Chondrocyte (in vitro differentiated cells): ENCODE measurements at places on chromosomes 5 and 9.

DNA sequence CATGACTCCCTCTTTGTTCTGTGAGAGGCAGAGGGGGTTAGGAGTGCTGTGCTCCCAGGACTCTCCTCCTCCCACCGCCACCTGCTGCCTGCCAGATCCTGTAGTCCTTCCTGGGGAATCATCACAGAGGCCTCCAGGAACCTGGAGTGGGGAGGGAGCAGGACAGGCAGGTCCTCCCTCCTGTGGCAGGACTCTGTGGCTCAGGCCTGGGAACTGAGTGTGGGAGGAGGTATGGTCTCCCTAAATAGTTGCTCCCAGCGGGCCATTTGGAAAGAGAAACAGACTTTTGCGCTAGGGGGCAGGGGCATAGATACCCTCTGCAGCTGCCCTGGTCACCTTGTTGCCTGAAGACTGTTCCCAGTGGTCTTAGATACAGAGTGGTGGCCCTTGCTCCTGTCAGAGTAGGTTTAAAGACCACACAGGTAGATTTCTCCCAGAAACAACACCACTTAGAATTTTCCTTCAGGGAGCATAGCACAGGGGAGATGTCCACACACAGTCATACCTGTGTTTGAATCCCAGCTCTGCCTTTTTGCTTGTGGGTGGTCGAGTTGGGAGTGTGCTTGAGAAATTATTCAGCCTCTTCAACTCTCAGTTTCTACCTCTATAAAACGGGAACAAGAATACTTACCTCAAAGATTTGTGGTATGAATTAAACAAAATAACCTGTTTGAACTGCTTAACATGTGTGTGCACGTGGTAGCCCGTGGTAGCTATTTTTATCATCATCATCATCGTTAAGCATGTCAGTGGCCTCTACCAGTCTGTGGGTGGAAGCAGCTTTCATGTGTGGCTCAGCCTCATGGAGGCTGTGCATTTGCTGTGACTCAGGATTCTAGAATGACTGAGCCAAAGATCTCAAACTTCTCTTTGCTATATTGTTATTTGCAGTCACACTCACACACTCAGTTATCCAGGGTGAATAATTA is 55.8 kb downstream of the SLC22A5 start:
- DNase-seq: no peak

GRCh38 chr9:24516463-24516862 is 29.2 kb downstream of the IZUMO3 start:
- DNase-seq: no peak

DNA sequence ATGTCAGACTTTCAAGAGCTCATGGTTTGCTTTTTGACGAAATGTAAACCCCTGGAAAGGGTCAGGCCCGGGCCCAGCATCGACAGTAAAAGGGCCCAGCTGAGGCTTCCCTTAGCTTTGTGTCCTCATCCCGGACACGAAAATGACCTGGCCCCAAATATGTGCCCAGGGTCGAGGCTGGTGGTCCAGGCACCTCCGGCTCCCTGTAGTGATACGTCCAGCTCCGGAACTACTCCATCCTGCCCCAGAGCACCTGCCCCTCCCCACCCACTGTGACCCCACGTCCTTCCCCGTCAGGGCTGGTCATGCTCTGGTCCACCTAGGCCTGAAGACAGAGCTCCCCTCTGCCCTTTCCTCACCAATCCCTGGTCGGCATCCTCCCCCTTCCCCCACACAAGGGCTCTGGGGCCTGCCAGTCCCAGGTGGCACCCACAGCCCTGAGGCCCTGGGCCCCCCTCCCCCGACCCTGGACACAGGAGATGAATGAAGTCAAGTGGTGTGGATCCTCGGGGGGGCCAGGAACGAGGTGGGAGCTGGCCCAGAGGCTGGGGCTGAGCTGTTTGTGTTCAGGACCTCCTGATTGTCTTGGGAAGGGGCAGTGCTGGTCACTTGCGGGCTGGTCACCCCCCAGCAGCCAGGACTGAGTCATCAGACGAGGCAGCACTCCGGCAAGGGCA is 6.2 kb downstream of the OBP2A start:
- DNase-seq: no peak

GRCh38 chr9:27337833-27338526 is 41.0 kb upstream of the EQTN start:
- DNase-seq: no peak

DNA sequence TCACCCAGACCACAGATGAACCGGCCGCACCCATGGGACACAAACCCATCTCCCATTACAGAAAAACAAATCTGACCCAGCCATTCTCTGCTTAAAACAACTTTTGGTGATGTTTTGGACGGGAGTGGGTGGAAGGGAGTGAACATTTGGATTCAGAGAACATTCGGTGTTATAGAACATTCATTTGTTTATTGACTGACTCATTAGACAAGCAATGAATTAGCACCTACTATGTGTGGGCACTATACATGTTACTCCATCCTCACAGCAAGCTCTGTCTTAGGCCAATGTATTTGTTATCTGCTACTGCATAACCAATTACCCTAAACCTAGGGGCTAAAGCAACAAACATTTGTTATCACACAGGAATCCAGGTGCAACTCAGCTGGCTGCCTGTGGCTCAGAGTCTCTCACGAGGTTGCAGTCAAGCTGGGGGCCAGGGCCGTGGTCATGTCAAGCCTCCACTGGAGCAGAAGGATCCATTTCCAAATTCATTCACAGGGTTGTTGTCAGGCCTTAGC is 5.1 kb upstream of the ERGIC1 start:
- no peak for DNase-seq

DNA sequence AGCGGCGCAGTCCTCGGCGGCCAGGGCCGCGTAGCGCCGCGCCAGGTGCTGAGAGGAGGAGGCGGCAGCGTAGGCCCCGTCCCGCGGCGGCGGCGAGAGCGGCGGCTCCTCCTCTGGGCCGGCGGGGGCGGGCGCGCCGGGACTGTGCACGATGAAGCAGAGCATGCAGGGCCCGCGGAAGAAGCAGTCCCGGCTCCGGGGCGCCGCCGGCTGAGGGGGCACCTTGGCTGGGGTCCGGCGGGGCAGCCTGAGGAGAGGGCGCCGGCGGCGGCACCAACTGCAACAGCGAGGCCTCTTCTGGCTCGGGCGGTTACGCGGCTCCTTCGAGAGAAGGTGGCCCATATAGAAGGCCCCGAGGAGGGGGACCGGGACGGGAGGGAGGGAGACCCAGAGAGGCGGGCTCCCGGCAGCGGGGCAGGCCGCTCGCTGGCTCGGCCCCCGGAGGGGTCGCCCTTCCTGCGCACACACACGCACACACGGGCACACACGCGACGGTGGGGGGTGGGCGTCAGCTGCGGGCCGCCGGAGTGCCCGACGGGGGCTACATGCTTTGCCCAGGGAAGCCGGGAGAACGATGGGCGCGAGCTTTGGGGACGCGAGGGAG is 446 bp downstream of the FBXL17 start:
- no peak for DNase-seq

- no peak for DNase-seq
Observed at GRCh38 chr5:181224390-181225229, 1.5 kb downstream of the TRIM41 start.

GRCh38 chr9:108290839-108291585 is 564.8 kb downstream of the ACTL7B start:
- DNase-seq: no peak

DNA sequence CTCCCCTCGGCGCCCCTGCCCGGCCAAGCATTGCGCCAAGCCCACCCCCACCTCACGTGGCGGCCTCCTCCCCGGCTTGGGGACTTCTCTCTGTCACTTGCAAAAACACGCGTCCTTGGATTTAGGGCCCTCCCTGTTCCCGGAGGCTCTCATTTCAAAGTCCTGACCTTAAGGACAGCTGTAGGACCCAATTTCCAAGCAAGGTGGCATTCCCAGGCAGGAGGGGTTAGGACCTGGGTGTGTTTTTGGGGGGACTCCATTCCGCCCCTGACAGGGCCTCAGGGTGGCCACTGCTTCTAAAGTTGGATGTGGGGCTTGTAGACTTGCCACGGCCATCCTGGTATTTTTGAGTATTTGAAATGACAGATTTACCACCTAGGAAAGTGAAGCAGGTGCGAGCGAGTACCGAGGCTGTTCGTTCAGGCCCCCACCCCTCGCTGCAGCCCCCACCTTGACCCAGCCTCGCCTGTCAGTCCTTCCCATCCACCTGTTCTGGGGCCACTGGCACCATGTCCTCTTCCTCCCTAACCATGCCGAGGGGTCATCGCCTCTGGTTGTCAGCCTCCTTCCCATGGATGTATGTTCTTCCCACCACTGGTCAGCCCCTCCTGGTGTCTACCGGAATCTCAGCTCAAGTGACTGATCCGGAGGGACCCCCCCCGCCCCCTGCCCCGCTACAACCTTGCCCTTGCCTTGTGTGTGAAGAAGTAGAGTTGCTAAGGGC is 52.4 kb downstream of the MRPL36 start:
- no peak for DNase-seq

- DNase-seq: no peak
Observed at GRCh38 chr5:175457466-175457865, 13.5 kb upstream of the DRD1 start.

DNA sequence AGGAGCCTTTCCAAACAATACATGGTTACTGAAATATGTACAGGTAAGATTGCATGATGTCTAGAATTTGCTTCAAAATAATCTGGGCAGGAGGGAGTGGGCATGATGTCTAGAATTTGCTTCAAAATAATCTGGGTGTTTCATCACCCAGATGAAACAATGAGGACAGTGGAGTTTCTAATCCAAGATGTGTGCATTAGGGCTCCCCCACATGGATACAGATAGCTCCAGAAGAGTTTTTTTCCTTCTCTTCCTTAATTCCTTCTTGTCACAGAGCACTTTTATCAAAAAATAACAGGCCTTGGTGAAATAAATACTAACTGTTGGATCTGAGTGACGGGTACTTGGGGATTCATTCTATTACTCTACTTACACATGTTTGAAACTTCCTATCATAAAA is 14.9 kb downstream of the ATOX1 start:
- no peak for DNase-seq

DNA sequence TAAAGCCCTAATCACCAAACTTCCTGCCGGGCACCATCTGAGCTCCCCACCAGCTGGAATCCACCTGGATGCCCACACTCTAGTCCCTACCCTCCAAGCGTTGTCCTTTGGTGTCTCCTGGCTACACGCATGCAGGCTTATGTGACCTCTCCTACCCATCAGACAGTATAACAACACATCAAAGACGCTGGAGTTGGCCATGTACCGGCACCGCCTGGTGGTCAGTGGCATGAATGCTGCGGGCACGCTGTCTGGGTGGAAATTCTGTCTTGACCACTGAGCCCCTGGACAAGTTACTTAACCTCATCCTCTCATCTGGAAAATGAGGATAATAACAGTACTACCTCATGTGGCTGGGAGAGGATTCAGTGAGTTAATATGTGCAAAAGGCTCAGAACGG is 23.4 kb upstream of the CORO2A start:
- no peak for DNase-seq

DNA sequence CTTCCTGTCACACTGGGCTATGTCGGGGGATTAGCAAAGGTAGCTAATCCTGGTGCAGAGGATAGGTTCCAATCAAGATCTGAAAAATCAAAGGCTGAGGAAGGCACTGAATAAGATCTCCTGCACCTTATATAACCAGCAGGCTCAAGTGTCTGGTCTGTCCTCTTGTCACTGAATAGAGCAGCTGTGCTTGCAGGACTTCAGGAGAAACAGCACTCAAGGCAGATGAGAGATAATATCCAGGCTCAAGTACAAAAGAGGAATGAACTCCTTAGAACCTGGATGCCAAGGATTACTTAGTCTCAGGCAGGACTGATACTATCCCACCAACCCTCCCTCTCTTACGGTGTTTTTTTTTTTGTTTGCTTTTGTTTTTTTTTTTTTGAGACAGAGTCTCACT is 108.8 kb upstream of the LRRTM2 start:
- no peak for DNase-seq

DNA sequence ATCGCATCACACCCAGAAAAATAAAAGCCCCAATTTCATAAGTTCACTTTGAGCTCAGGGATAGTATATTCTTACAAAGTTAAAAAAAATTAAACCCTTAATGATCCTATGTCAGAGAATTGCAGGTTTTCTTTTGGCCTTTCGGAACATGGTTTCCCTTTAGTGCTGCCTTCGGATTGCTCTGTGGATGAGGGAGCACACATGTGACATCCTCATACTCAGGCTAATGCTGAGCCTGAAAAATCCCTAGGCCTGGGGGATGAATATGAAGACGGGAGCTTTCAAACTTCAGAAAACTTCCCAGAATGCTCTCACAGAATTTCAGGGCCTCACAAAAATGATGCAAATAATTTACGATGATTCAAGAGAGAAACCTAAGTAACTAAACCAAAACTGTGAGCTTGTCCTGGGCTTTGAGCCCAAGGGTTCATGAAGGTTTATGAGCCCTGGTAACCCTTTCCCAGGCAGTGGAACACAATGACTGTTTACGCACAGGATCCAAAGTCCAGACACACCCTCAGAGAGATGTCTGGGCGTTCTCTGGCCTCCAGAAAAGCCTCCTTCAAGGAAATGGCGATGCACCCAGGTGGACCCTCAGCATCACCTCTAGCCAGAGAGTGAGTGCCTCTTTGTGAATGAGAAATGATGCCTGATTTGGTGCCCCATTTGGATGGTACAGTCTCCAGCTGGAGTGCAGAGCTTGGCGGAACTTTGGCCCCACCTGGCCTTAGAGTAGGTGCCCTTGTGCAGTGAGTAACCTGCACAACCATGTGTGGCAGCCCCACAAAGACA is 145.4 kb downstream of the ENTREP1 start:
- DNase-seq: no peak

GRCh38 chr5:111748304-111748763 is 8.7 kb downstream of the NREP start:
- DNase-seq: no peak

- peak; percentile 72 for DNase-seq
Observed at GRCh38 chr9:93094658-93095204, 1.3 kb upstream of the CARD19 start.

- DNase-seq: no peak
Observed at GRCh38 chr9:86598411-86599239, 244.4 kb upstream of the TUT7 start.

DNA sequence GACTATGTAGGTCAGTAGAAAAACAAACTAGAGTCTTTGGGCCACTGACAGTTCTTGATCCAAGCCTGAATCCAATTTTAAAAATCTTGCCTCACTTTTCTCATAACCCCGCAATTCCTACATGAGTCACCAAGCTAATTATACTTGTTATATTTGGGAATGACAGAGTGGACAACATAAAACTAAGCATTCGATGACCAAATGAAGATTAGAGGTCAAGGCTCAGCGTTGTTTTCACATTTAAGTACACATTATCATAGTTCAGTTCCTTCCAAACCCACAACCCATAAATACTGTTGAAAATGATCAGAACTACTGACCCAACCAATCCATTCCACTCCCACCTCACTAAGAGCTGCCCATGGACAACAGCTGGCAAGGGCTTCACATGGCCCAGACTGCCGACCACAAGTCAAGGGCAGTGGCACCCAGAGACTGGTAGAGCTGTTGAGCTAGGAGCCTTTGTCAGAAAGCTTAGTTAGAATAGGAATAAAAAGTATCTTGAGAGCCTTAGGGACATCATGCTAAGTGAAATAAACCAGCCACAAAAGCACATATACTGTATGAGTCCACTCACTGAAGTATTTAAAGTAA is 64.2 kb downstream of the MYO10 start:
- no peak for DNase-seq

DNA sequence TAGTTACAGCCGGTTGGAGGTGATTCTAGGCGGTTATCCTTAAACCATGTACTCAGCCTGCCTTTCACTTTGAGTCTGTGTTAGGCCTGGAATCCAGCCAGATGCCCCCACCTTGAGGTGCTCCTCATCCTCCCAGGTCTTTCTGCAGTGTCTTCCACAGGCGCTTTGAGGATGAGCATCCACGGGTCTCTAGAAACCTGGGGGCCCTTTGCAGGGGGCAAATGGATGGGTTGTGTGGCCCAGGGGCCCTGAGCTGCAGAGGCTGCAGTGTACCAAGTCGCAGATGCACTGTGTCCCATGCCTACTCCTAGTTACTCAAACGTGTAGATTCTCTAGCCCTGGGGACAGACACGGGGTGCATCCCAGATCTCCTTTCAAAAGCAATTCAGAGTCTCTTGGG is 242.1 kb upstream of the IRX1 start:
- no peak for DNase-seq
